KBM-7 (cell line): ENCODE measurements at places on chromosomes 6 and 20.

- no peak for DNase-seq
These were observed 291.6 kb upstream of the ECI2 start for GRCh38 chr6:4426968-4427367.

DNA sequence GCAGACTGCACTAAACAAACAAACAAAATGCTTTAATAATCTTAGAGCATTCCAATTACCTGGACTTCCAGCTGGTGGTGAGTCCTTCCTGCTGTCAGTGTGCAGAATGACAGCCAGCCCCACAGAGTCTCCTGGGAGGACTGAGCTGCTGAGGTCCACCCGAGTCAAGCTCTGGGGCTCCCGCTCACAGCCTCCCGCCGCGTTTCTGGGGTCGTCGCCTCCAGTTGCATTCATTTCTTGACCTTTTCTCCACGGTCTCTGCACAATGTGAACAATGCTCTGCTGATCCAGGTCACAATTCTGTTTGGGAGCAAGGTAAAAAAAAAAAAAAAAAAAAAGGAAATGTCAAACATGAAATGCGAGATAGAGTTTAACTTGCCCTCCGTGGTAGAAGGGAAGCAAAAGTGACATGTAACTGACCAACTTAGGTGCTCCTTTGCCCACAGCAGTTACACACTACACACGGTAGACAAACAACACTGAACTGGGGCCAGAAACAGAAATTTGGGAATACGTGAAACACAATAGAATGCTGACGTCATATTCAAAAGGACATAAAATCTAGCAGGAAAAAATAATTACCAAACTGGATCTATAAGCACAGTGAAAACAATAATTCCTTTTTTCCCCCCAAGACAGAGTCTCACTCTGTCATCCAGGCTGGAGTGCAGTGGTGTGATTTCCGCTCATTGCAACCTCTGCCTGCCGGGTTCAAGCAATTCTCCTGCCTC lies 464.9 kb downstream of the PRKN start:
- DNase-seq: no peak

- DNase-seq: no peak
These were observed 100.2 kb downstream of the FIG4 start for GRCh38 chr6:109791301-109791700.

DNA sequence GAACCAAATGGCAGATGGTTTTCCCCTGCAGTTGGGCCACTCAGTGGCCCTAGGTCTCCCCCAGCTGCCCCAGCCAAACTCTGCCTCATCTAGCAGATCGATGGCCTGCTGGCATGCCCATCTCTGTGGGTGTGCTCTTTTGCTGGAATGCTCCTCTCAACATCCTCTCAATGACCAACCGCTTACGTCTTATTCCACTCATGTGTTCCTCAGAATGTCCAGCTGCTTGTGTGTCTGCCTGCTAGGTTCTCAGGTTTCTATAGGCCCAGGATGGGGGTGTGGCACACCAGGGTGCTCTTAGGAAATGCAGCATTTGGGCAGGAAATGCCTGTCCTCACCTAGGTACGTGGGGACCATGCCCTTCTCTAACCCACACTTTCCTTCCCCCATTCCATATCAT lies 509.9 kb upstream of the SYNCRIP start:
- DNase-seq: no peak

DNA sequence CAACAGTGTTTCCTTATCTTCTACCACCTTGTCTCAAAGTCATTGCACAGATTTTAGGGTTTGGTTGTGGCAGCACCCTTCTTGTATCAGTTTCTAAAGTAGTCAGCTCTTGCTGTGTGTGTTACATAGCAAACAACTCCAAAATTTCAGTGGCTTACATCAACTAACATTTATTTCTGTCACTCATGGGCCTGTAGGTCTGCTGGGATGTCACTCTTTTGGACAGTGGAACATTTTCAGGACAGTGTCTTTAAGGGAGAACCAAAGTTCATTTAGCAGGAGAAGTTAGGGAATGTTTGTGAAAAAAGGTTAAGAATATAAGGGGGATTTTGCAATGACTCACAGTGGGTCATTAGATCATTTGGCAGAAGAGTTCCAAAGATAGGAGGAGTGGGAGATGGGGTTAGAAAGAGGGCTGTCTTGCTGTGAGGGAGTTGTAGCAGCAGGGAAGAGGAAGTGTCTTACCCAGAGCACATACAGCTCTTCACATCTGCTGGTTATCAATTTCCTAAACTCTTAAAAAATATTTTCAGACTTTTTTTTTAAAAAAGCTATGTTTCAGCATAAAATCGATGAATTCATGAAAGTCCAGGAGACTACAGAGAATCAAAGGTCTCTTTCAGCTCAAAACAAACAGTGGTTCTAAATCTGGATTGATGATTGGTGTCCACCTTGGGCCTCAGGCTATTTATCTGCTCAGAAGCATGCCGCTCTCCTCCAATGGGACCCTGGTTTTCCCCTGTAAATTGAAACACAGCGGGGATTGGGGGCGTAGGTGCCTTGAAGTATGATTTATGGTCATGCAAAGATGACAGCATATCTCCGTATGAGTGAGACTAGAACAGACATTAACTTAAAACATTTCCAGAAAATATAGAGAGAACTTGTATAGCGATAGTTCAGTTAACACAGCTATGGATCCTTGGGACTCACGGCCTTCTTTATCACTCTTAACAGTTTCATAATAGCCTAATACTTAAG lies 117.3 kb downstream of the B3GAT2 start:
- peak; percentile 48 for DNase-seq

DNA sequence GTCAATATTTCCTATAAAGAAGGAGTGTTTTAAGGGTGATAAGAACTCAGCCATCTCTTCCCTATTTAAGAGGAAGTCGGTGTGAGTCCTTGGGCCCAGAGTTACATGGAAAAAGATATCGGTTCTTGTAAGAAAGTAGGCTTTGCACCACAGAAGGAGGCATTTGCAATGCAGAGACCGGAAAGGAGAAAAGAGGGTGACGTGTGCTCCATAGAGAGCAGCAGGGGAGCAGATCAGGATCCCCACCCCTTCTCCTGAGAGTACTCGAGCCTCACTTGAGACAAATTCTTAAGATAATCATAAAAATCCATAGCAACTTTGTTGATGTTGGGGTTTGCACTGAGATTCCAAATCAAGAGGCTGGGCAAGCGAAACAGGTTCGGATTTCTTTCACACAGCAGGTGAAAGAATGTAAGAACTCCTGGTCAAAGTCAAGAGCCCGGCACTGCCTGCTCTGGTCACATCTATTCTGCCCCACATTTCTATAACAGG lies 27.8 kb downstream of the FOXA2 start:
- DNase-seq: no peak

DNA sequence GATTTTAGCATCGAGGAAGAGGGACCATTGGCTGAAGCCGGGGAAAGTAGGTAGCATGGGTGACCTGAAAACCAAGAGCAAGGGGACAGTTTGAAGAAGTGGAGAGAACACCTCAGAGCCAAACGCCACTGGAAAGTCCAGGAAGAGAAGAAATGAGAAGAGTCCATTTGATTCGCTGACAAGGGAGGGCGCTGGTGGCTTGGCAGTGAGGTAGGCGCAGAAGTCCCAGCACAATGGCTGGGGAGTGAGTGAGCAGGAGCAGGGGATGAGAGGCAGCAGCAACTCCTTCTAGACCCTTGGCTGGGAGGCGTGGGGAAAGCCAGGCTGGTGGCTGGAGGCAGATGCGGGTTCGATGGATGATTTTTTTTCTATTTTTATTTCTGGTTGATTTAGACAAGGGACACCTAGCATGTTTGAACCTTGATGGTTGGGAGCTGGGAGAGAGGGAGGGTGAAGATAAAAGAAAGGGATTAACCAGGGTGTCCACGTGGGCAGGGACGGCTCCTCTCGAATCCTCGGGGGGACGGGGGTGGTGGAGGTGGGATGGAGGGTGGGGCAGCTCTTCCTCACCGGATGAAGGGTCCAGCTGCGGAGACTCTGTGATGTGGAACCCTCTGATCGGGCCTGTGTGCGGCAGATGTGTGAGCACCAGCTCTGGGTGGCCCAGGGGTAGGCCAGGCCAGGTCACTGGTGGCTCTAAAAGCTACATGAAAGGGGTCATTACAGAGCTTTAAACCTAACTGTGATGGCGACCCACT lies 164.2 kb downstream of the NFATC2 start:
- peak; percentile 20 for DNase-seq

DNA sequence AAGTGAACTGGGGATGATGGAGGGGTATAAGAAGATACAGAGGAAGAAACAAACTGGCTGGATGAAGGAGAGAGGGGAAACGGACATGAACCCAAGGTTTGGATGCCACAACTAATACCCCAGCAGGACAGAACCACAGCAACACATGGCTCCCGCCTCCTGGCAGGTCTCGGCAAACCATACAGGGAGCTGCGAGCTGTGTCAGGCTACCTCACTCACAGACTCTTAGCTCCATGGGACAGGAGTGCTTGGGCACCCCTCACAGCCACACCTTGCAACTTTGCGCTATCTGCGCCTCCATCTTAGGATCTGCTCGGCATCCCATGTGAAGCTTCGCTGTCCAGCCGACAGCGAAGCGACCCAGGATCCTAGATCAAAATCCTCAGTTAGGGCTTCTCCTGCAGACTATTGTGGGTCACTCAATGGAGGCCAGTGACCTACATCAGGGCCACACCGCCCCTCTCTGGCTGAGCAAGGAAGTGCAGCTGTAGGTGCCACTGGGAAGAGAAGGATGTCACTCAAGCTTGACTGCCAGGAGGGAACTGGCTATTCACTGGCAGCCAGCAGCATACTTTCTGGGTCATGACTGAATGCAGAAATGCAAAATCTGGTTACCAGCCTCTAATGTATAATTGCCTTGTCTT lies 174.4 kb upstream of the RIN2 start:
- DNase-seq: peak; percentile 47

GRCh38 chr6:43604174-43604573 lies 24.9 kb downstream of the GTPBP2 start:
- no peak for DNase-seq

DNA sequence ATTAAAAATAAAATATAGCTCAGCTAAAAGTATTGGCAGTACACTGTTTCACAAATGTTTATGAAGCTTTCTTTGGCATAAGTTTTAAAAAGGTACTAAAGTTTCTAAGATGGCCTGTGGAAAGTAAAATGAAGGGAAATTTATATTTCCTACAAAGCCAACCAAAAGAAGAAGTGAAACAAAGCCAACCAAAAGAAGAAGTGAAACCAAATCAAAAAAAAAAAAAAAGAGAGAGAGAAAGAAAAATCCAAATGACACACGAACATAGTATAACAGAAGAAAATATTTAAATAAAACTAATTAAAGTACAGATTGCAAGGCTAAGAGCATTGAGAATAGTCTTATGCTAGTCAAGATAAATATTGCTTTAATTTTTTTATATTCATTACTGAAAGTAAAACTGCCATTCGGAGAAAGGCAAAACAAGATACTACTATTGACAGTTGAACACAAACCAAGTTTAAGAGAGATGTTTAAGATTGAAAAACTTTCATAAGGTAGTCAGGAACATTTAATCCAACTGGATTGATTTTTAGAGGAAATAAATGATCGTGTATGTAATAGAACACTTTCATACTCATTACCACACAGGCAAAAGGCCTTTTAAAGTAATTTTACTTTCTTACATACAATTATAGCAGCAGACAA lies 12.8 kb upstream of the KHDRBS2 start:
- DNase-seq: peak; percentile 68

DNA sequence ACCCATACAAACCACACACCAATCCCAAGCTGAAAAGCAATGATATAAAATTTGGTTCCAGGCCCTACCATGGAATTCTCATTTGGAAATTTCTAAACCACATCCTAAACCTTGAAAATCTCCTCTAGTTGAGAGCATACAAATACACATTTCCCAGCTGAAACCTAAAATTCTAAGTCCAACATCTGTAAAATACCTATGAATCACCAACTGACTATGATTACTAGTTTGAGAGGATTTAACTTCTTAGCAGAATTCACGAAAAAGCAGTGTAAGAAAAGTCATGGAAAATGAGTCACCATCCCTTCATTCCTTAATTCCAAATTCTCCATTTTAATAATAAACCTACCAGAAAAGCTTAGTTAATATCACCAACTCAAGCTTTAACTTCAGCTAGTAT lies 15.4 kb downstream of the RANBP9 start:
- DNase-seq: no peak

DNA sequence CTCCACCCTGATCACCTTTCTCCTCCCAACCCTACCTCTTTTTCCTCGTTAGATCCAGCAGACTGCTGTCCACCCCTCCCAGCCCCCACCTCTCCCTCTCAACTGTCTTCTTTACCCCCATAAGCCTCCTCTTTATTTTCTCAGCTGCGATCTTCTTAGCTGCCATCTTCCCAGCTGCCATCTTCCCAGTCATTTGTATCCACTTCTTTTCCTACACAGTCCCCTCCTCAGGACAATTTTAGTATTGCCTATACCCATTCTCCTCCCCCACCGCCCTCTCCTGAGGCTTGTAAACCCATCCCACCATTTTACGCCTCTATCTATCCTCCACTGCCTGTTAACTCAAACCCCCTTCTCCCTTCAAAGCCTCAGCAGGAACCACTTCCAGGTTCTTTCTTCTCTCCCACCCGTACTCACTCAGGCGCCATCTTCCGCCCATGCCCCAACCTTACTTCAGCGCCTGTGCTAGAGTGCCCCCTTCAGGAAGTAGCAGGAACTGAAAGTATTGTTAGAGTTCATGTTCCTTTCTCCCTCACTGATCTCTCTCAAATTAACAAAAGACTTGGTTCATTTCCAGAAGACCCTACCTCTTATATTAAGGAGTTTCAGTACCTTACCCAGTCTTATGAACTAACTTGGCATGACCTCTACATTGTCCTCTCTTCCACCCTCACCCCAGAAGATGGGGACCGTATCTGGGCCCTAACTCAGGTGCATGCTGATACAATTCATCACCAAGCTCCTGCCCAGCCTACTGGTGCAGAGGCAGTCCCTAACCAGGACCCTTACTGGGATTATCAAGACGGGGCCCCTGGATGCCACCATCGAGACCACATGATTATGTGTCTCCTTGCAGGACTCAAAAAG lies 236.0 kb downstream of the ADGRG6 start:
- peak; percentile 58 for DNase-seq

GRCh38 chr20:56204206-56204605 lies 44.3 kb upstream of the MC3R start:
- no peak for DNase-seq
